Brain pericyte (primary cell): ENCODE measurements at places on chromosomes 1 and 21.

- DNase-seq: no peak
Observed at GRCh38 chr1:230067419-230067870, 407 bp downstream of the GALNT2 start.

DNA sequence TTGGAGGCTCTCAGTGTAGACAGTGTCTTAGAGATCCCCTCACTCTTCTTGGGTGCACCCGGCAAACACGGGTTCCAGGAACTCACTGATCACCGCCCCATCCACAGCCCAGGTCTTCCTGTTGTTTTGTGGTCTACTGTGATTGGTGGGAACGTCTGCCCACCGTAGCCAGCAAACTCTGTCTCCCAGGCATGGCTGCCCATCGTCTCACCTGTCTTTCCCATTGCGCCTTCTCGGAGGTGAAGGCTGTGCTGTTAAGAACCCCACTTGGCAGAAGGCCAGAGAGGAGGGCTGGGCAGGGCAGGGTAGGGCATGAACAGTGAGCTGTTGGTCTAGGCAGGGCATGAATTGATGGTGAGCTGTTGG lies 14.1 kb upstream of the KCNA2 start:
- no peak for DNase-seq

- no peak for DNase-seq
Observed at GRCh38 chr1:228394571-228395394, 11.9 kb downstream of the TRIM11 start.

GRCh38 chr1:114627107-114627506 lies 42.7 kb downstream of the DENND2C start:
- no peak for DNase-seq

DNA sequence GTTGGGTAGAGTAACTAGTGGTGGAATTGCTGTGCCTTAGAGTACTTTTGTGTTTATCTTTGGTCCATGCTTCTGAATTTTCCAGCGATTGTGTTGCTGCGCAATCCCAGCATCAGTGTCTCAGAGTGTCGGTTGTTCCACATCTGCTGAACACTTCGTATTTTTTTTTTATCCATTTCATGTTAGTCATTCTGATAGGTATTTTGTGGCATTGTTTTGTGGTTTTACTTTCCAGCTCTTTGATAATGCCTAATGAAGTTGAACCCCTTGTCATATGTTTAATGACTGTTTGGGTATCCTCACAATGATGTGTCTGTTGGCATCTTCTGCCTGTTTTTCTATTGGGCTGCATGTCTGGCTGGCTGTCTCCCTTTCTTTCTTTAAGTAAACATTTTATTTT lies 13.6 kb downstream of the TUFT1 start:
- no peak for DNase-seq
